ENCODE measurements at places on chromosomes 16 and 17.

DNA sequence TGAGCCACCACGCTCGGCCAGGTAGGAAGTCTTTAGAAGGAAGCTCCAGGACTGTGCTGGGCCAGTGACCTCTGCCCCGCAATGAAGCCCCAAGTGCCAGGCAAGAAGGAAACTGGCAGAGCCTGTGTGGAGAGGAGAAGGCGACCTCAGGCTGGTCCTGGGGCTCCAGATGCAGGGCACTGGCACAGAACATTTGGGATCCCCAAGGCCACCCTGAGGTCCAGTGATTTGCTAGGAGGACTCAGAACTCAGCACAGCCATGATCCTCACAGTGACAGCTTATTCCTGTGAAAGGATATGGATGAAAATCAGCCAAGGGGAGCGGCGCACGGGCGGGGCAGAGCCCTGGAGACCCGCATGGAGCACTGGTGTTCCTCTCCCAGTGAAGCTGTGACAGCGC, 24.1 kb downstream of the MGAT5B start:
- no peak for DNase-seq

GRCh38 chr17:36791942-36792475, 145.3 kb upstream of the LHX1 start:
- no peak for DNase-seq

GRCh38 chr17:38579934-38580333, 25.8 kb downstream of the SRCIN1 start:
- no peak for DNase-seq

DNA sequence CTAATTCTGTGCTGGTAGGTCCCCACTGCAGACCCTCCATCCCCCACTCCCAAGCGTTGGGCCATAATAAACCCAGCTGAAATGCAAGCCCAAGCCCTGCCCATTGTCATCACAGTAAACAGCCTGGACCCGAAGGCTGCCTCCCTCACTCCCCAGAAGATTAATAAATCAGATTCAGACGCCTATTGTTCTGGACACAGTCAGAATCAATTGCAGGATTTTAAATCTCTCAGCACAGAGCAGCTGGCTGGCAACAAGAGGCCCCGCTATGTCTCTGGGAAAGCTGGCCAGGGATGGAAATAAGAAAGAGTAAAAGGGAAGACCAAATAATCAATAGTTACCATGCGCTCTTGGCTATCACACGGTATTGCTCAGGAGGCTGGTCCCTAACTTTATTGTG, 93.9 kb downstream of the C17orf67 start:
- DNase-seq: no peak

- DNase-seq: peak; percentile 61
Measured at GRCh38 chr17:48624544-48625494, 1.3 kb downstream of the HOXB9 start.

DNA sequence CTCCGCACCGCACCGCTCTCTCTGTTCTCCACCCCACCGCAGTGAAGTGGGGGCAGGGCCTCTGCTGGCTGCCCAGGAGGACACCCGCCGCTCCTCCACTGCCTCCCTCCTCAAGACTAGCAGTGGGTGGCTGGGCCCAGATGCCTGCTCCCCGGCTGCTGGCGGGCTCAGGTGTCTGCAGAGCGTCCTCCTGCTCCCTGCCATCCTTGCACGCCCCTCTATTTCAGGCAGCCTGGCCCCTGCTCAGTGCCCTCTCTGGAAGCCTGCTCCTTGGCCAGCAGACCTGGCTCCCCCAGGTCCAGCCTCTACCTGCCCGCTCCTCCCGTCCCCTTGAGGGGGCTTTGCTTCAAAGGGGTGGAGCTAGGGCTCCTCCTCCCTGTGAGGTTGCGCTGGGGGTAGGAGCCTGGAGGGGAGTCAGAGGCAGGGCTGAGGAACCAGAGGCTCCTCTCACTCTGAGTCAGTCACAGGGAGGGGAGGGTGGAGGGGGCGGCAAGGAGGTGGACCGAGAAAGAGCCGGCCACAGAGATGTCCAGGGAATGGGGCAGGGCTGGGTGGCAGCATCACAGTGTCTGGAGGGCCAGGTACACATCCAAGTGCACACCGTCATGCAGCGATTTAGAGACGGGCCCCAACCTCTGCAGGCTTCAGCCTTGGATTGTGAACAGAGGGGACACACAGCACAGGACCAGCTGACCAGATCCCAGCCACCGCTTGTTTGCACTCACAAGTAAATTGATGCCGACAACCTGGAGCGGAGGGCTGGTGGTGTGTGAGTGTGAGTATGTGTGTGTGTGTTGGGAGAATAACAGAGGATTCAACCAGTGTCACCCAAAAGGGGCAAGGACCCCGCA, 9.8 kb upstream of the TMEM92 start:
- no peak for DNase-seq

- no peak for DNase-seq
Measured at GRCh38 chr16:17755158-17755557, 284.4 kb upstream of the XYLT1 start.

- no peak for DNase-seq
Measured at GRCh38 chr17:57410169-57410568, 153.8 kb downstream of the MSI2 start.

GRCh38 chr16:3954411-3954921, 74.0 kb upstream of the CREBBP start:
- DNase-seq: no peak

- no peak for DNase-seq
Measured at GRCh38 chr17:72342061-72342460, 221.2 kb downstream of the SOX9 start.

DNA sequence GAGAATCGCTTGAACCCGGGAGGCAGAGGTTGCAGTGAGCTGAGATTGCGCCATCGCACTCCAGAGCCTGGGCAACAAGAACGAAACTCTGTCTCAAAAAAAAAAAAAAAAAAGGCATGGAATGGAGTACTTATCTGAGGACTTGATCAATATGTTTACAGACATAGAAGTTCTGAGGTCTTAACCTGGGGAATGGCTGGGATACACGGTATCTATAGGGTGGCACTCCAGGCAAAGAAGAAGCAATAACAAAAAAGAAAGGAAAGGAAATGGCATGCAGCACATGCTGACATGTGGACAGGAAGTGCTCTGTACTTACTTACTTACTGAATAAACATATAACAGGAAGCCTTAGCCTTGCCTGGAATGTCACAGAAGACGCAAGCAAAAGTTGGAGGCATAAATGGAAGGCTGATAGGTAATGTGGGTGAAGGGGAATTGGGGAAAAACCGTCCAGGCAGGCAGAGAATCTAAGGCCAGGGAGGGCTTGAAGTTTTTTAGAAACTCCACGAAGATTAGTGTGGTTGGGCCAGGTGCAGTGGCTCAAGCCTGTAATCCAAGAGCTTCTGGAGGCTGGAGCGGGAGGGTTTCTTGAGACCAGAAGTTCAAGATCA, 10.1 kb upstream of the SPOP start:
- peak; percentile 62 for DNase-seq

GRCh38 chr16:5385811-5386210, 288.2 kb upstream of the EEF2KMT start:
- no peak for DNase-seq

DNA sequence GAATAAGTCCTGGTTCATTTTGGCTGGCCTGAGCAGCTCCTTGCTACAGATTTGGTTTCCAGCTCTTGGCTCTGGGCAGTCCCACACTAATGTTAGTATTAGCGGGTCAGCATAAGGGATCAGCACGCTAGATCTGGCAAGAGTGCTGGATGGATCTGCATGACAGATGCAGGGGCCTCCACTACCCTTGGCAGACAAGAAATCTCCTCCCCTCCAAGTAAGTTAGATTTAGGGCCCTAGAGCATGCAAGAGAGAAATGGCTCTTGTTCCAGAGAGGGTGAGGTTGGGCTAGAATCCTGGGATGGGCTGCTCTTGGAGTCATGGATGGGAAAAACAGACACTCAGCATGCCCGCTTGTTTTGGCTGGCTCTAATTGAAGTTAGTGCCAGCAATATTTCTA, 414.3 kb downstream of the RBFOX1 start:
- DNase-seq: no peak

DNA sequence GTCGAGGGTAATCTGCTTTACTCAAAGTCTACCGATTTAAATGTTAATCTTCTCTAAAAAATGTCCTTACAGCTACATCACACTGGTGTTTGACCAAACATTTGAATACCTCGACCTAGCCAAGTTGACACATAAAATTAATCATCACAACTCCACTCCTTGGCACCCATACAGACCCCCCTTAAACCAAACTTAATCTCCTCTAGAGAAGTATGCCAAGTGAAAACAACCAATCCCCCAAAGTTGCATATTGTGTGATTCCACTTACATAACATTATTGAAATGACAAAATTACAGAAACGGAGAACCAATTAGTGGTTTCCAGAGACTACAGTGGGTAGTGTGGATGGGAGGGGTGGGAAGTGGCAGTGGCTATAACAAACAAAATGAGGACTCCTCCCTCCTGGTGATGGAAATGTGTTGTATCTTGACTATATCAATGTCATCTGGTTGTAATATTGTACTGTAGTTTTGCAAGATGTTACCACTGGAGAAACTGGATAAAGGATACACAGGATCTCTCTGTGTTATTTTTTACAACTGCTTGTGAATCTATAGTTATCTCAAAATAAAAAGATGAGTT, 39.4 kb downstream of the CAPNS2 start:
- no peak for DNase-seq

- DNase-seq: no peak
Measured at GRCh38 chr16:85057948-85058347, 30.4 kb downstream of the KIAA0513 start.

DNA sequence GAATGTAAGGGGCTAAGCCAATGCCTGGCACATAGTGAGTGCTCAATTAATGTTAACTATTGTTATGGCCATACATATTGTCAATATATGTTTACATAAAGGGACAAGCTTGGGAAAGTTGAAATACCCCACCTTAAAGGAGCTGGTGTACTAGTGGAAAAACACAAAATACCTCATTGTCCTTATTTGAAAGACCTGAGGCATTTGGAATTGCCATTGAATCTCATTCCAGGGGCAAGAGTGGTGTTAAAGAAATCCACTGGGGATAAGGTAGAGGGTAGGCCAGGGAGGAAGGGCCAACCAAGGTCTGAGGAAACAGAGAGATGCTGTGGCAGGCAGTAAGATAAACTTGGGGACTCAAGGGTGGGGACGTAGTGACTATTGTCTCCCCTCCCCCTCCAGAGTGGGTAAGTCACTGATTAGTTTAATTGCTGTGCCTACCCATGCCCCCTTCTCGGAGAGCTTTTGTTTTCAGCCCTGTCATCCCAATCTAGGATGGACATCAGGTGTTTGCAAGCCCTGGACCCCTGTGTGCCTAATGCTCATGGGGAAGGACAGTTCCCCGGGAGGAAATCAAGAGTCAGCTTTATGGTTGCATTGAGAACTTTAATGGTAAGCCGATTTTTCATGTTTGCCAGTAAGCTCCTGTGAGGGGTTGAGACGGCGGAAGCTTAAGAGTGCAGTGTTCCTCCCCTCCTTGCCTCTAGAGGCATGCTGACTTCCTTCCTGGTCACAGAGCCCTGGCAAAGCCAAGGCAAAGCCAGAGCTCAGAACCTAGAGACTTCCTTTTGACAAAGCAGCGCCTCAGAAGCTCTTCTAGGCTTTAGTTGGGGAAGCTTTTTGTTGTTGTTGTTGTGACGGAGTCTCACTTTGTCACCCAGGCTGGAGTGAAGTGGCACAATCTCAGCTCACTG, 2.5 kb upstream of the HEATR9 start:
- no peak for DNase-seq

- DNase-seq: peak; percentile 76
Measured at GRCh38 chr17:80891397-80892018, 100.1 kb upstream of the CHMP6 start.

DNA sequence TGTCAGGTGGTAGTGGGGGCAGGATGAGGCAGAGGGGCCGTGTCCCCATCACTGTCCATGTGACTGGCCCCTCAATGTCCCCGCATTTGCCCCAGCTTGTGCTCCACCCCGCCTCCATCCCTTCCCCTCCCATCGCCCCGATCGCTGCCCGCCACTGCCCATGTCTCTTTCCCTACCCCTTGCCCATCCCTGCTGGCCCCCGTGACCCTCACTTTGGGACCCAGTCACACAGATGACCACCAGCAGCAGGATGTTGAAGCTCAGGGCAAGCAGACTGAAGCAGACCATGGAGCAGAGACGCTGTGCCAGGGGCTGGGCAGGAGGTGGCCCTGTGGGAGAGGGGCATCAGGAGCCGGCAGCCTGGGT, 6.1 kb downstream of the ASGR2 start:
- no peak for DNase-seq

- no peak for DNase-seq
Measured at GRCh38 chr17:36936455-36937000, 747 bp upstream of the LHX1 start.

DNA sequence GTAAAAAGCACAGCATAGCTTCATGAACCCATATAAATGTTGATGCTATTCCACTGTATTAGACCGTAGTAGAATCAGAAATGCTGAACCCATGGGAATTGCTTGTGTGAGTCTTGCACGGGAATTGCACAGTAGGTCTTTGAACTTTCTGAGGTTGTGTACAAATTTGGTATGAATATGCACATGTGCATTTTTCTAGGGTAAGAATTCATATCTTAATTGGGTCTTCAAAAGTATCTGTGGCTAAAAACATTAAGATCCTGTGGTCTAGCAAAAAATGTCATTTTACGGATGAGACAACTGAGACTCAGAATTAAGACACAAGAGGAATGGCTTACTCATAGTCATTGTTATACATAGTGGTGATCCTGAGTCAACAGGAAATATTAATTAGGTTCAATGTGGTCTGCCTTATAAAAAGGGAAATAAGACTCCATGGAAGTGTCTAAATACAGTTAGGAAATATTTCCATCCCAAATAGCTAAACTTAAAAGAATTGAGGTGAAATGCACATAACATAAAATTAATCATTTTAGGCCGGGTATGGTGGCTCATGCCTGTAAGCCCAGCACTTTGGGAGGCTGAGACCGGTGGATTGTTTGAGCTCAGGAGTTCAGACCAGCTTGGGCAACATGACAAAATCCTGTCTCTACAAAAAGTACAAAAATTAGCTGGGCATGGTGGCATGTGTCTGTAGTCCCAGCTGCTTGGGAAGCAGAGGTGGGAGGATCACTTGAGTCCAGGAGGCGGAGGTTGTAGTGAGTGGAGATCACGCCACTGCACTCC, 22.8 kb downstream of the TAOK1 start:
- no peak for DNase-seq

DNA sequence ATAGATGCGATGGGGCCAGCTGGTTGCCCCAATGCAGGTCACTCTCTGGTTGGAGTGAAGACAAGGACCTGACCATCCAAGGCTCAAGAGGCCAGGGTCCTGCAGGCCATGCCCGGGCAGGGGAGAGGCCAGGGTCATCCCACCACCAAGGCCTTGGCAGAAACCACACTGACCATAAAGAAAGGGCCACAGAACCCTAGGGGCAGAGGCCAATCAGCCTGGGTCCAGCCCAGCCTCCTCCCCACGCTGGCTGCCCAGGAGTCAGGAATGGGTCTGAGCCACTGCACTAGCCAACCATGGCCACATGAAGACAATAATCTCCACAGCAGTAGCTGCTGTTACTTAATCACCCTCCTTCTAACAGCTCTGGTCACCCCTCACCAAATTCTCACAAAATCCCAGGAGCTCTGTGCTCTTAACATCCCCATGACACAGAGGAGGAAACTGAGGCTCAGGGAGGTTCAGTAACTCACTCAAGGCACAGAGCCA, 10.2 kb upstream of the BCAR1 start:
- no peak for DNase-seq

All from activated T-cell treated with anti-CD3 and anti-CD28 coated beads, Interleukin-2, amount 50 U/mL, for 24 hours (primary cell).